Left ventricle myocardium inferior (tissue), 1 donor: ENCODE measurements at places on chromosomes 2 and 18. TPM values are rescaled to one million over a fixed set of nuclear protein-coding genes. Genes with fewer than 3 reads are reported as not detected.

Gene C2orf92
- total RNA-seq, result 1.8 TPM

Gene GAD1
- not detected for total RNA-seq

Gene GRP
- total RNA-seq, result not detected

Gene CAPN14
- 0.27 TPM for total RNA-seq

Gene SCG2
- 0.19 TPM for total RNA-seq

Gene PID1
- total RNA-seq, result 7.8 TPM
